ENCODE measurements at places on chromosomes 2 and 18.
A peak's percentile ranks its signal among the peaks of the same experiment; 100 is the strongest.

- no peak for DNase-seq
Measured at GRCh38 chr2:122078451-122078850, 323.0 kb downstream of the TSN start.

DNA sequence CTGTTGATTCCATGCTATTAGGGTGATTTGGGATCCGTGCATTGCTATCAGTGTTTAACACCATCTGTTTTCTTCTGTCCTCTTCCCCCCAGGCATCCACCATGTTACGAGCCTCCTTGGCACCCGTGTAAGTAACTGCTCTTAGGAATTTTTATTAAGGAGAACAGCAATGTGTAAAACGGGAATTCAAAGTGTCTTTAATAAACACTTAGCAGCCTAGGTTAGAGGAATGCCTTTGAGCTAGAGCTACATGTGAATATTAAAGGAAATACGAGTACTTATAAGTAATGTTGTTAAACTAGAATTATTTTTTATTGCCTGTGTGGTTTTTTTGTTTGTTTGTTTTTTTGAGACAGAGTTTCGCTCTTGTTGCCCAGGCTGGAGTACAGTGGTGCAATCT is 58.1 kb downstream of the ARMC9 start:
- DNase-seq: no peak

DNA sequence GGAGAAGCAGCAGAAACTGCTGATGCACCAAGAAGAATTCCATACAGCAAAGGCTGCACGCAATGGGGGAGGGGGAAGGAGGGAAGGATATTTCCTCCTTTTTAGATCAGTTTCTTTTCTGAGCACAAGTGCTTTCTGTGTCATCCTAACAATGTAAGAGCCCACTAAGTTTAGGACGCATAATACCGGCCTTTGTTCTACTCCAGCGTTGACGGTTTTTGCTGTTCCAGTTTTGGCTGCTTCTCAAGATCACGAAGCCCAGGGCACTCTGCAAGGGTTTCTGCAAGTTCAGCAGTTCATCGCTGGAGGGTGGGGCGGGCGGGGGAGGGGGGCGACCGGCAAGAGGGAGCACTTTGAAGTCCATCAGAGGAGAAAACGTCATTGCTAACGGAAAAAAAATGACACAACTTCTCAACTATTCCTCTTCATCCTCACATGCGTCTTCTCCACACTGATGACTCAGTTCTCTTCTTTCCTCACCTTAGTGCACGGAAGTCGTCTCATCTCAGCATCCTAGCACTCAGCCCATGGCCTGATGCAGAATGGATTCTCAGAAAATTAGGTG is 8.7 kb downstream of the FAM178B start:
- DNase-seq: no peak

GRCh38 chr2:192749611-192750200 is 555.0 kb upstream of the TMEFF2 start:
- no peak for DNase-seq

DNA sequence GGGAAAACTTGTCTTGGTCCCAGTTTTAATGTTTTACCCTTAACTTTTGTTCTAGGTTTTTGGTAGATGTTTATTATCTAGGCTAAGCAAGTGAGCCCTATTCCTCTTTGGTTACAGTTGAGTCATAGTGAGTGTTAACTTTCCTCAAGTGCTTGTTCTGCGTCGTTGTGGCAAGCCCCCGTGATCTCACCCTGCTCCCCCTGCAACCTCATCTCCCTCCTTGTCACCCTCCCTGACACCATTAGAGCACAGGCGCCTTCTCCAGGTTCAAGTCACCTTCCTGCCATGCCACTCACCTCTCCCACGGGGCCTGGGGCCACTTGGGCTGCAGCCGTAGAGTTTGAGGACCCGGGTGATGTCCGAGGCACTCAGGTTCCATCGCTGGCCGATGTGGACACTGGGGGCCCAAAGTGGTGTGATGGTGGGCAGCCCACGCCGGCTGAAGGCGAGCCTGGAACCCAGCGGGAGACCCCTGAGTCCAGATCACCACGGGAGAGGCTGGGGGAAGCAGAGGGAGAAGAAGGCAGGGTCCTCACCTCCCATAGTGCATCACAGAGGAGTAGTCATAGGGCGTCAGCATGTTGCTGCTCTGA is 8.7 kb downstream of the ASTL start:
- no peak for DNase-seq

GRCh38 chr2:133342286-133343017 is 225.8 kb downstream of the NCKAP5 start:
- DNase-seq: no peak

- DNase-seq: no peak
Measured at GRCh38 chr2:7612969-7613368, 695.8 kb downstream of the RNF144A start.

- peak; percentile 65 for DNase-seq
Measured at GRCh38 chr18:57915248-57915647, 112.1 kb upstream of the ATP8B1 start.

DNA sequence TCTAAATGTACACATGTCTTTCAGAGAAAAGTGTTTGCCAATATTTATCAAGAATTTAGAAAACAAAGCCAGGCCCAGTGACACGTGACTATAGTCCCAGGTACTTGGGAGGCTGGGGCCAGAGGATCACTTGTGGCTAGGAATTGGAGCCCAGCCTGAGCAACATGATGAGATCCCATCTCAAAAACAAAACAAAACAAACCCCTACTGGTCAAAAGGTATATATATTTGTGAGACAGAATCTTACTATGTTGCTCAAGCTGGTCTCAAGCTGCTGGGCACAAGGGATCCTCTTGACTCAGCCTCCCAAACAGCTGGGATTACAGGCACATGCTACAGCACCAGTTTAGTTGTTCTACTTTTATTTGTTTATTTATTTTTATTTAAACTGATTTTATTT is 79.2 kb downstream of the ZDBF2 start:
- DNase-seq: no peak

GRCh38 chr2:231524477-231525247 is 5.6 kb downstream of the NMUR1 start:
- no peak for DNase-seq

- no peak for DNase-seq
Measured at GRCh38 chr18:36455931-36456330, 158.4 kb downstream of the FHOD3 start.

DNA sequence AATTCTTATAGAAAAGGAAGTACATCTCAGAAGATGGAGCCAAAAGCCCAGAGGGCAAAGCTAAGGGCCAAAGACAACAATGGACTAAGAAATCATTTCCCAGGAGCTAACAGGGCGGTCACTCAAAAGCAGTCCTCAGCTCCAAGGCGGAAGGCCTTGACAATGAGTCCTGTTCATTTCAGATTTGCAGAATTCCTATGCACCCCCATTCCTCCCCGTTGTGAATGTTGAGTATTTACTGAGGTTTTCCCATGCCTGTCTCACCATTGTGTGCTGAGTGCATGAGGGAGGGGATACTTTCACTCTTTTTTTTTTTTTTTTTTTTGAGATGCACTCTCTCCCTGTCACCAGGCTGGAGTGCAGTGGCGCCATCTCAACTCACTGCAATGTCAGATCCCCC is 18.8 kb upstream of the DTNB start:
- DNase-seq: no peak

GRCh38 chr2:207734264-207734635 is 22.8 kb downstream of the CCNYL1 start:
- DNase-seq: no peak

- no peak for DNase-seq
Measured at GRCh38 chr2:240137596-240138253, 1.6 kb upstream of the COPS9 start.

DNA sequence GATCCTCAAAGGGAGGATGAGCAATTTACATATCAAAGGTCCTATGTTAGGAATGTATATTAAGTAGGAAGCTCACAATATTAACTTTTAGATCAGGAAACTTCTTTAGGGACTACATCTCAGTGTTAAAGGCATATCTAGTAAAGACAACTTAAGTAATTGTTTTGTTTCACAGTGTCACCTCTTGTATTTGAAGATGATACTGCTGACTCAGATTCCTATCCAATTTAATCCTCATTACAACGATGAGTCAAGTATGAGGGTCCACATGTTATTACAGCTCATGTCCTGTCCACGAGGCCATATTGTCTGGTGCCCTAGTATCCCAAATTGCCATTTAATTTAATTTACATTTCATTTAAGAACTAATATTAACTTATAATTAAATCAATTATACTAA is 523.9 kb downstream of the CCDC85A start:
- DNase-seq: no peak

DNA sequence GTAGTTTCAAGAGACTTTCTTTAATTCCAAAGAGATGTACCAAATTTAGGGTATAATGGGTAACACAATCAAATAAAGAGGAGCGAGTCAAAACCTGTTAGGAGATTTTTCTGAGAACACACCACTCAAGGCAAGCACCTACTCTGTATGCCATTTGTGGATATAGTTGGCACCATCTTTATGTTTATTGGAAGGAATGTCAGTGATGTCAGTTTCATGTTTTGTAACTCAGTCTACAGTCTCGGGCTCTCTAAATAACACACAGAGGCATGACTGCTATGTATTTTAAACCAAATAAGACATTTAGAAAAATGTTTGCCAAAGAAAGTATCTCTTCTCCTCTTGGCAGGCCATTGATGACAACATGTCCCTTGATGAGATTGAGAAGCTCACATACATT is 59.7 kb downstream of the CPS1 start:
- no peak for DNase-seq

DNA sequence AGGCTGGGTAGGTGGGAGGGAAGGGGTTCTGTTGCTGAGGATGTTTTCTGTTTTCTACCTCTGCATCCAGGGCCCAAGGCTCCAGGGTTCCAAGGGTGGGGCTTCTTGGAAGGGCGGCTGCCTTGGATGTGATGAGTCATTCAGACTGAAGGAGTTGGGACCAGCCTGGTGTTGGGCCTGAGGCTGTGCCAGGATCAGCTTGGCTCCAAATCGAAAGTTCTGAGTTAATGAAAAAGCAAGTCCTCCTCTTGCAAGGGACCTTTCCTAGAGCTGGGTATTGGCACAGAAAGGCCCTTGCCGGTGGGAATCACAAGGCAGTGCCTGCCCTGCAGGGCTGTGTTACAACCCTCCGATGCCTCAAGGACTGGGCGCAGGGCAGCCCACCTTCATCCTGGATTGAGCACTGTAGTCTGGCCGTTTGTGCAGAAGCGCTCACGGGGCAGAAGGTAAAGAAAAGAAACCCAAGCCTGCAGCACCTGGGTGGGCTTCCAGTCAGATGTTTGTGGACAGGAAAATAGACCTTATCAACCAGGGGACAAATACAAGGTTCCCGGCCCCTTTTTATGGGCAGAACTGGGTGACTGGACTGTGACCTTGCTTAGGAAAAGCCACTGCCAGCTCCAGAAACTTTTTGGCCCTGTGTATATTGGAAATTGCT is 52.5 kb upstream of the MCFD2 start:
- no peak for DNase-seq

DNA sequence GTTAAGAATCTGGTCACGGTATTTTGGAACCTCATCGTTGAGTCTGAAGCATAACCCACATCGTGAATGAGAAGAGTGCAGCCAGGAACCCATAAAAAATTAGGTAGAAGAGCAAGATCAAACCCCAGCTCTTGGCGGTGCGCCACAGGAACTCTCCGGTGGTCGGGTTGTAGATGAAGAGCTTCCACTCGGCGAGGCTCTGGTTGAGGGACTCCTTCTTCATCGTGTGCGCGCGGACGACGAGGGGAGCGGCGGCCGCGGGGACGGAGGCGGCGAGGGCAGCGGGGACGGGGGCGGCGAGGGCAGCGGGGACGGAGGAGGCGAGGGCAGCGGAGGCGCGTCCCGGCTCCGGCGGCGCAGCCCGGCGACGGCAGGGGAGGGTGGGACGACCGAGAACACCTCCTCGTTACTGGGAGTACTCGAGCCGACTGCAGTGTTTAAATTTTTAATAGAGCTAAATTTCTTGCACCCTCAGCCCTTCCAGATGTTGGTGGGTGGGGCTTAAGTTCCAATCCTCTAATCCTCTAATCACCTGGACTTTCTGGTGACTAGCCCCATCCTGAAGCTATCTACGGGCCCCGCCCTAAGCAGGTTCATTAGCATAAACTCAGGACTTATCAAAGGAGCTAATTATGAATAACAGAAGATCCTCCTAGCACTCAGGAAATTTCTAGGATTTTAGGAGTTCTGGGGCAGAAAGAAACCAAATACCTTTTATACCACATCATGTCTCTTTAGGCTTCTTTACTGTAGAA is 20.4 kb upstream of the PAPOLG start:
- DNase-seq: no peak

GRCh38 chr2:45199973-45200372 is 190.7 kb upstream of the SIX2 start:
- no peak for DNase-seq

GRCh38 chr18:75257605-75258004 is 47.0 kb downstream of the TSHZ1 start:
- DNase-seq: no peak

DNA sequence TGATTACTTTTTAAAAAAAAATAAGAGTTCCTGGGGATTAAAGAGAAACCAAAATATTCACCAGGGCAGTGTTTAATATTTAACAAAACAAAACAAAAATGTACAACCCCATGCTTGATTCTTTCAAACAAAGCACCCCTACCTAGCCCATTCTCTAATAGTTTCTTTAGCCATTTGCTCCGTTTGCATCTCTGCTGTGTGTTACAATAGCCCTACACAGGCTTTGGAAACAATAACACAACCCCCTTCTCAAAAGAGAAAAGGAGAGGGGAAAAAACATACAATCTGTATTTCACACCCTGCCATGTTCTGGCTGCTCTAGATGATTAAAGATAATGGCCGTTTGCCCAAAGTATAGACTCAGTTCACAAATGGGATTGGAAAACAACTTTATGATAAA is 302.9 kb downstream of the CPS1 start:
- DNase-seq: no peak

- no peak for DNase-seq
Measured at GRCh38 chr2:20424300-20425290, 22.3 kb upstream of the RHOB start.

GRCh38 chr2:57210855-57211254 is 835.8 kb upstream of the VRK2 start:
- DNase-seq: no peak

DNA sequence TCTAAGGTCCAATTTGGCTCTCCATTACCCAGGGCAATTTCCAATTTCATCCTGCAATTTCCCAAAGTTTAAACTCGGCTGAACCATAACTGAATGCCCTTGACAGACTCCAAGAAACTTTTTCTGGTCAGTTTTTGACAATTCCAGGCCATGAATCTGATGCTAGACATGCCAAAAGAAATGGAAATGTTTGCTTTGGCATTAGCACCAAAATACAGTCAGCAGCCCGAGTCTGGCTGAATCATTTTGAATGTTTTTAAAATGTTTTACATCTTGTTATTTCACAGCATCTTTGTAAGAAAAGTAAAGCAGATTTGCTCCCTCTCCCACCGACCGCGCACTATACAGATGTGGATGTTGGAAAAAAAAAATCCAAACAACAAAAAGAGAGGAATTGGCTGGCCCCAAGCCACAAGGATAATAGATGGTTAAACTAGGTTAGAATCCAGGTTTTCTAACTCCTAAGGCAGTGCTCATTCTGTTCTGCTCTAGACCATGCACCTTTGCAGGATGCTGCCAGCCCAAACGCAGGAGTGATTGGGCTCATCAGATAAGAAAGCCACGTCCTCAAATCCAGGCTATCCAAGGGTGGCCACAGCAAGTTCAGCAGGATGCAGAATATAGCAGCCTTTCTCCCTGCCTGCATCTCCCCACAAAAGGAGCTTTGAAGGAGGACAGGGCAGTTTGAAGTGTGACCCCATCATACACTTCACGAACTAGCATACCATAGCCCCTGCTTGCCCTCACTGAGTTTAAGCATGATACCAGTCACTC is 167.5 kb downstream of the ALK start:
- no peak for DNase-seq

GRCh38 chr2:26696351-26696816 is 3.9 kb downstream of the KCNK3 start:
- no peak for DNase-seq
